Activated CD8-positive, alpha-beta memory T cell treated with anti-CD3 and anti-CD28 coated beads, Interleukin-2, amount 50 U/mL, for 48 hours (primary cell): ENCODE measurements at places on chromosomes 16 and 17.

DNA sequence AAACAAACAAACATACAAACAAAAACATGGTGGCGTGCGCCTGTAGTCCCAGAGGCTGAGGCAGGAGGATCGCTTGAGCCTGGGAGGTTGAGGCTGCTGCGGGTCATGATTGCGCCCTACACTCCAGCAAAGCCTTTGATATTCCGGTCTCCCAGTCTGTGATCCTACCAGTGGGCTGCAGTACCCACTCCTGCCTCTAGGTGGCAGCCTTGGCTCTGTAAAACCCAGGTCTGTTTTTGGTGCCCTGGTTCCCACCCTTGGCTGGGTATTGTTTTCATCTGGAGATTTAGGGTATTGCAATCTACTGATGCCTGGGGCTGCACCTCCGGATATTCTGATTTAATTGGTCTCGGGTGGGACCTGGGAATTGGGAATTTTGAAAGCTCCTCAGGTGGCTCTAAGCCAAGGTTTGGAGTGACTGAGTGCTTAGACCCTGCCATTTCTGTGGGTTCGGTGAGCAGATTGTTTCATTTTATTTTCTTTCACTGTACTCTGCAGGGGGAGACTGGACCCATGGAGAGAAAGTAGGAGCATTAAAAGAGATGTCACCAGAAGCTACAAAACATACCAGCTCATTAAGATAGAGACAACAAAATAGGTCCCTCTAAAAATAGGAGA lies 40.5 kb downstream of the MYH3 start:
- peak; percentile 94 for DNase-seq

DNA sequence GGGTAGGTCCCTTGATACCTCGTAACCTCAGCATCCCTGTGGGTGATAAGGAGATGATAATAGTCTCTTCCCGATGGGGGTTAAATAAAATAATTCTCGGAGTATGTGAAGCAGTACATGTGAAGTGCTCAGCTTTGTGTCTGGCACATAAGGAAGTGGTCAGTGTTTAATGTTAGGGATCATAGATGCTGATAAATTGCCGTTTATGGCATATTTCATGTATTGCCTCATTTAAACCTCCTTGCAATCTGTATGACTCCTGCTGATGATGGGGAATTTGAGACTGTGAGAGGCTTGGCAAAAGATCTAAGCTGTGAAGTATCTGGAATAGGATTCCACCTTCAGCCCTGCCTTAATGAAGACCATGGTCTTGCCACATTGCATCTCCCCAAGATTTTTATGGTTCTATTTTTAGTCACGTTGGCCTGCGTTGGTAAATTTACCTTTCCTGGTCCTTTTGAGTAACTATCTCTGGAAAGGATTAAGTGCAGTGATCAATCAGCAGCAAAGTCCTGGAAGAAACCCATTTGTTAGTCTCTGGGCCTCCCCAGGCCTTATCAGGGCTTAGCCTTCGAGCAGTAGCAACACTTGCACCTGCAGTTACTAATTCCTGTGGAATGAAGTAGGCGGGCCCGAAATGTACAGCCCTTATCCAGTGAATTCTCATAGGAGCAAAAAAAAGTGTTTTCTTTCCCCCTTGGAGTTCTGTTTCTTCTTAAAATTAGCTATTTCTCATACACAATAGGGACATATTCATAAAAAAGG lies 144.9 kb downstream of the WWOX start:
- no peak for DNase-seq

DNA sequence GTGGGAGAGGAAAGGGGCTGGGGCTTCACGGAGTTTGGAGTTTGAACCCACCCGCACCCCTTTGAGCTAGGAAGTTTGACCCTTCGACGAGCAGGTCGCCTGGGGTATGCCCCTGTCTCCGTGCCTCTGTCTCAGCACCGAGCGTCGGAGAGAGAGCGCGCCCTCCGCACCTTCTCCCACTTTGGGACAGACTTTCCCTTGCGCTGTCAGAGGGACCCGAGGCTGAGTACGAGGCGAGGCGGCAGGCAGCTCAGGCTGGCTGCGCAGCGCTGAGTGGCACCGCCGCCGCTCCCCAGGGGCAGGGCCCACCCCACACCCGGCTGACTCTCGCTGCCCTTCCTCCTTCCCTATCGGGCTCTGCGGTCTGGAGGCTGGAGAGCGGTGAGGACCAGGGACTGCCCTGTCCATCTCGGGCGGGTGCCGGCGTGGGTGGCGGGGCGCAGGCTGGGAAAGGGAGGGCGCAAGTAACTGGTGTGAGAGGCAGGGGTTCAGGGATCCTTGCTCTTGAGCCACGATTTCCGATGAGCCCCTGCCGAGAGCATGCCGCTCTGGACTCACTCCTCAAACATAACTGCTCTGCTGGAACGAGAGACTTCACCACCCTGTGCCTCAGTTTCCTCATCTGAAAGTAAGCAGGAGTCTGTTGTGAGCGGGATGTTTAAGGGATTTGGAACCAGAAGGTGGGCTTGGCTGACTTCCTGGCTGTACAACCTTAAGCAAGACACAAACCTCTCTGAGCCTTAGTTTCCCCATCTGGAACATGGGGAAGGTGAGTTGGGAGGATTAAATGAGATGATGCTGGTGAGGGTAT lies 981 bp downstream of the BEAN1 start:
- DNase-seq: peak; percentile 54

DNA sequence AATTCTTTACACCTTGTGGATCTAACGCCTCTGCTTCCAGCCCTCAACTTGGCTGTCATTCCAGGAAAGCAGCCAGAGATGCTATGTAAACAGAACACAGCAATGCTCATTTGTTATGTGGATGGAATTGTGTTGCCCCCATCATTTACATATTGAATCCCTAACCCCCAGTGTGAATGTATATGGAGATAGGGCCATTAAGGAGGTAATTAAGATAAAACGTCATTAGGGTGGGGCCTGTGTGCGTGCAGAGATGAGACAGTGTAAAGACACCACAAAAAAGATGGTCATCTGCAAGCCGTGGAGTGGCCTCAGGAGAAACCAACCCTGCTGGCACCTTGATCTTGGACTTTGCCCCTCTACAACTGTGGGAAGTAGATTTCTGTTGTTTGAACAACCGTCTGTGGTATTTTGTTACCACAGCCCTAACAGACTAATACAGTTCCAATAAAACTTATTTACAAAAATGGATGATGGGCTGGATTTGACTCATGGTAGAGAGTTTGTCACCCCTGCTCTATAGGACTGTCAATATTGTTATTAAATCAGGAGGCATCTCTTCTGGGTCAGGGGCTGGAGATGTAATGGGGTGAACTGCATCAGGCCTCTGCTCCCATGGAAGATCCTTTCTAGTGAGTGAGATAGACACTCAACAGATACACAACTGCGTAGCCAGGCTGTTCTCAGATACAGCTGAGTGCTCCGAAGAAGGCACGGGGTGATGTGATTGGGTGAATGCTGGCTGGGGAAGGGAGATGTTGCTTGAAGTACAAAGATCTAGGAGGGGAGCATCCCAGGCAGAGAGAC lies 339.0 kb downstream of the SNX29 start:
- no peak for DNase-seq

- no peak for DNase-seq
Measured at GRCh38 chr17:78669975-78670518, 92.9 kb upstream of the DNAH17 start.

- DNase-seq: no peak
Measured at GRCh38 chr17:17423656-17424055, 53.1 kb upstream of the MED9 start.

DNA sequence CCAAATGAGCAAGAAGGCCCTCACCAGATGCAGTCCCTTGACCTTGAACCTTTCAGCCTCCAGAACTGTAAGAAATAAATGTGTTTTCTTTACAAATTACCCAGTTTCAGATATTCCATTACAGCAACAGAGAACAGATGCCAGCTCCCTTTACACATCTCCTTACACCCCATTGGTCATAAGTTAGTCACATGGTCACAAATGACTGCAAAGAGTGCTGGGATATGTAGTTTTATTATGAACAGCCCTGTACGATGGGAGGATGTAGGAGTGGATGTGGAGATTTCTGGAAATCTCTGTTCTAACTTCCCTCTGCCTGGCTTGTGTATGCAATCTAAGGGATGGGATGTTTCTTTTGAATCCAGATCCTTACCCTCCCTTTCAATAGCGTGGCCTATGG lies 13.3 kb upstream of the RPL38 start:
- DNase-seq: no peak

- no peak for DNase-seq
Measured at GRCh38 chr16:19417640-19418039, at the start of gene TMC5. Gene TMC5 (plus strand): TSS chr16:19417883. CDS start chr16:19440039, 22,156 bp downstream.

DNA sequence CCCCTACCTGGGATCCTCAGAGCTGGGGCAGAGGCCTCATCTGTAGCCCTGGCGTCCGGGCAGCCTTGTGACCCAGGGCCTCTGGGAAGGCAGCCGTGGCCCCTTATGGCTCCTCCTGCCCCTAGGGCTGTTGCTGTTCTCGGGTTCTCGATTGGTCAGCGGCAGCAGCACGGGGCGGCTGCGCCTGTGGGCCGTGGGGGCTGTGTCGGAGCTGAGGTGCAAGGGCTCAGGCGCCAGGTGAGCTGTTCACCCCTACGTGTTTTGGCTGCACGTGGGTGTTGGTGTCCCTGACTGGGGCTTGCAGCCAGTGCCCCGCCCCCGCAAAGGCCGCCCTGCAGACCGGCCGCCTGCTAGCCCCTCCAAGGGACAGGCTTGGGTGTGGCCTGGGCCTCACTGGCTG lies 5.8 kb upstream of the RHOT2 start:
- DNase-seq: no peak

DNA sequence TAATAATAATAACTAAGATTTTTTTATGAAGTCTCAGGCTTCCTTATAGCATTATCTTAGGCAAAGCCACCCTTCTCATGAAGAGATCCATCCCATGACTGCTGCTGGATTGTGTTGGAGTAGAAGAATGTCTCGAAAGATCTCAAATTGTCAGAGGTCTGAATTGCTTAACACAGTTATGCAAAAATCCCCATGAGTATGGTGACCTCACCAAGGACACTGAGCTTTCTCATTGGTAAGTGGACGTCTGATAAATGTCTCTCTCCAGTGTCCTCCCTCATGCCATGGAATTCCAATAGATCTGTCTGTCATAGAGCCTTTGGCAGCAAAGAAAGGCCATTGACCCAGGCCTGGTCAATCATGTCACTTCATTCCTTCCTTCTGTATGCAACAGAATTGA lies 264.5 kb downstream of the CDH11 start:
- DNase-seq: no peak

DNA sequence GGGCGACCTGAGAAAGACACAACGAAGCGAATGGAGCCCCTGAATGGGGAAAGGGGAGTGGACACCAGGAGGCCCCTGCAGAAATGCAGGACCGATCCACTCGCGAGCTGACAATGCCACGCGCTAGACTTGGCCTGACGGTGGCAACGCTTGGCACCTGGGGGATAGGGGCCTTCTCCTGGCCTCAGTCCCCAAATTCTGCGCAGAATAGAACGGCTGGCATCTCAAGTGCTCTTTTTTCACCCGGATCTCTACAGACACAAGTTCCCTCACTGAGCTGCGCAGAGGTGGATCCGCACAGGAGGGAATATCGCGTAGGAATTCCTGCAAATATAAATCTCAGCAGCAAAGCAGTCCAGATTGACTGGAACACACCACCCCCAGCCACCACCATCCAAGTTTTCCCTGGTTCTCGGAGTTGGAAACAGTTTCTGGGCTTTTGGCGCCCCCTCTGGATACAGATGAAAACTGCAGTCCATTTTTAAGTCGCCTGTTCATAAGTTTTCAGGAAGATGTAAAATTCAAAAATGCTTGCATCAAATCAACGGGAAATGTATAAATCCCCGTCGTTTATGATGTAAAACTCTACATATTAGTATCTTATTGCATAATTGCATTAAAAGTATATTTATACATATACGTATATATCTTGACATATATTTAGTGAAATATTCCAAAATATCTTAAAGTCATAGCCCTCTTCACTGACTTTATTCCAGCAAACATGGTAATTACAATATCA lies 2.3 kb upstream of the SOX9 start:
- DNase-seq: peak; percentile 71

- DNase-seq: no peak
Measured at GRCh38 chr16:85625053-85625452, 11.9 kb downstream of the GSE1 start.

DNA sequence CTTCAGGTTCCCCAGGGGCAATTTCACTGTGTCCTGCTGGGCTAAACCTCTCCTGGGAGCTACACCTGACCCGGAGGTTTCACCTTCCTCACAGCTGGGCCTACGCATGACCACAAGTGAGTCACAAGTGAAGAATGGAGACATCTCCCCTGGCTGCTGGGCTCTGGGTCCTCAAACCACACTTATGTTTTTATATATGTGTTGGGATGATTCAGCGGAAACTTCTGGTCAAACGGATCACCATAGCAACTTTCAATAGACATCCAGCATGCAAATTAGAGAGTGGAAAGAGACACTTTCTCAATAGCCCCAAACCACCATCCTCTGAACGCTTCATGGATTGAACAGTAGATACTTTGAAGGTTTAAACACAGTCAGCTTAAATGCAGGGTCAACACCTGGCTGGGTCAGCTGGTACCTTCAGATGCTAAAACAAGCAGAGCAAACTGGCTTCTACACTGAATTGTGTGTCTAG lies 28.0 kb upstream of the MAF start:
- DNase-seq: peak; percentile 75

- DNase-seq: no peak
Measured at GRCh38 chr16:66858740-66859396, 14.7 kb downstream of the CA7 start.

- no peak for DNase-seq
Measured at GRCh38 chr16:81723098-81723723, 55.9 kb upstream of the PLCG2 start.

- DNase-seq: no peak
Measured at GRCh38 chr17:82231562-82232321, 2.9 kb downstream of the SLC16A3 start.
